ENCODE measurements at places on chromosomes 16 and 17. TPM values are rescaled to one million over a fixed set of nuclear protein-coding genes. Genes with fewer than 3 reads are reported as not detected.
A peak's percentile ranks its signal among the peaks of the same experiment; 100 is the strongest.

MYH3 gene
- total RNA-seq = 1.6 TPM

CD300A gene
- 2.0 TPM for total RNA-seq

HOXB9 gene
- 0.09 TPM for total RNA-seq

DLX4 gene
- total RNA-seq = 1.8 TPM

MFAP4 gene
- 4.0 TPM for total RNA-seq

ALOX15 gene
- 0.32 TPM for total RNA-seq

STX1B gene
- 19.9 TPM for total RNA-seq

KLHL11 gene
- 14.7 TPM for total RNA-seq

PLA2G10 gene
- 0.39 TPM for total RNA-seq

DNA sequence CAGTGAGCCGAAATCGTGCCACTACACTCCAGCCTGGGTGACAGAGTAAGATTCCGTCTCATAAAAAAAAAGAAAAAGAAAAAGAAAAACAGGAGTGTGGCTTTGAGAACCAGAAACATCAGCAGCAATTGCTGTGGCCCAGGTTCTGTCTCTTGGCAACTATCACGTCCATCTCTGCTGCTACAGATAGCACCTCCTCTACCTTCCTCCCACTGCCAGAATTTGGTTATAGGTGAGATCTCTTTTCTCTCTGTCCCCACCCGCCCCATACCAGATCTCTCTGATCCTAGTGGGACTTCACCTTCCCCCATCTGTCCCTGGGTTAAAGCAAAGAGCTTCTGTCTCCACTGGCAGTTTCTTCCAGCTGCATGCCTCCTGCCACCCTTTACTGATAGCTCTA, 3.1 kb downstream of the TLCD2 start:
- DNase-seq = no peak

- no peak for DNase-seq
These were observed 447.3 kb upstream of the MAF start for GRCh38 chr16:80047842-80048241.

DNA sequence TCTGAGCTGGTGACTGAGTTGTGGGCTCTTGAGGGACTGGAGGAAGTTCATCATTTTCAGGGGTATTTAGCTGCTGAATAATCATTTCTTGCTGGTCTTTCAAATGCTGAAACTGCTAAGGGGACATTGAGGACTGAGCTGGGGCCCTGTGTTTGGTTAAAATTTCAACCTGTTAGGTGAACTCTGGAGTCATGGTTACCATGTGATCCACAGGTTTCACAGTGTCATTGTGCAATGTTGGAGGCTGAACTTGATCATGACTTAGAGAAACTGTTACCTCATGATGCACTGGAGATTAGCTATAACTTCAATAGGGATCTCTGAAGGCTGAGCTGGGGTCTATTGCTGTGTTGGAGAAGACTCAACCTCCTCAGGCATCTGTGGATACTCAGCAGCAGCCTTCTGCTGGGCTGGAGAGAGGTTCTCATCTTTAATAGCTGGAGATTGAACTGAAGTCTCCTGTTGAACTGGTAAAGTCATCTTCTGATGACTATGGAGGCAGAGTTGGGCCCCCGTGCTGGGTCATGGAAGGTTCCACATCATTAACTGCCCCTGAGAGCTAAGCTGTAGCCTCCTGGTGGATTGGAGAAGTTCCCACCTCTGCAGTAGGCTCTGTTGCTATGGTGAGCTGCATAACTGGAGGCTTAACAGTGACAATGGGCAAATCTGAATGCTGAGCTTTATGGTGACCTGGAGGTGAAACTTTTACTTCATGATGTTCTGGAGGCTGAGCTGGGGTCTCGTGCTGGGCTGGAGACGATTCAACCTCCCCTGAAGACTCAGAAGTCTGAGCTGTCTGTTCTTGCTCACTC, 15.2 kb downstream of the RDM1 start:
- no peak for DNase-seq

DNA sequence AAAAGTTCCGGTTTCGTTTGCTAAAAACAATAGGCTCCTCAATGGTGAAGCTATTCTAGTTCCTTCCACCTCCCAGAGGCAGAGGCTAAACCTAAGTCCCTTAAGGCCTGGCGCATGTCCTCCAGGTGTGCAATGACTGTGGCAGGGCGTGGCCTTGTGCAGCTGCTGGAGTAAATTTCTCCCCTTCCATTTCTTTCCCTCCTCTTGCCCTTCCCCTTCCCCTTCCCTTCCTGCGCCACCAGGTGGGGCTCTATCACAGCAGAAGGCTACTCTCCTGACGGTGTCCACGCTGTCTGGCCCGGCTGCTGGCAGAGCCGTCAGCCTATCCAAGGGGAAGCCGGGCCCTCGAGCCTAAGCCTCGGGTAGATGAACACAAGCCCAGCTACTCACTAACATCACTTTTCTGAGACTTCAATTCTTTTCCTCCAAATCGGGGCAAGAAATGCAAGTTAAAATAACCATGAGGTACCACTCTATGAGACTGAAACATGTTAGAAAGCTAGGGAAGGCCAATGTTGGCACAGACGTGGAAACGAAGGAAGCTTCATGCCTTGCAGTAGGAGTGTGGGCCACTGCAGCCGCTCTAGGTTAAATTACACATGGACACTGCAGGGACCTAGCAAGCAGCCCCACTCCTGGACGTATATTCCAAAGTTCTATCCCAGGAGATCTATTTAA, 34.4 kb downstream of the C16orf78 start:
- DNase-seq = peak; percentile 93

GRCh38 chr16:65733721-65734120, 611.9 kb upstream of the CDH11 start:
- no peak for DNase-seq

- DNase-seq = no peak
These were observed 14.7 kb downstream of the KCTD19 start for GRCh38 chr16:67311607-67312488.

GRCh38 chr17:62626719-62627218, 701 bp upstream of the MRC2 start:
- DNase-seq = peak; percentile 84

GRCh38 chr16:3641801-3642396, 12.6 kb upstream of the DNASE1 start:
- peak; percentile 6 for DNase-seq

GRCh38 chr16:51524555-51525373, 373.7 kb upstream of the SALL1 start:
- DNase-seq = no peak

DNA sequence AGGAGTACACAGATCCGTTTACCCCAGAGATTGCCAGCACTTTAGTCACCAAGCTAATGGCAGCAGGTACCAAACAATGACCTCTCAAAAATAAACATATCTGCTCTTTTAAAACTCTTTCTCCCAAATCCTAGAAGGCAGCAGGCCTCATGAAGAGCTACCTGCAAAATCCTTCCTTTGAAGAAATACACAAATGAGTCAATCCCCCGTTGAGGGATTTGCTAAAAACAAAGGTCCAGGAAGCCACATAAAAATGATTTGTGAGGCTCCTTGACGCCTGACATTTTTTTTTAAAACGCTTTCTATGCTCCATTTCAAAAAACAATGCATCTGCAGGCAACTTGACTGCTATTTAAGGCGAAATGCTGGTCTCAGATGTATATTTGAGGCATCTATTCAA, 58.2 kb downstream of the NACA2 start:
- no peak for DNase-seq

GRCh38 chr17:32520104-32520701, 33.4 kb downstream of the CDK5R1 start:
- DNase-seq = no peak

DNA sequence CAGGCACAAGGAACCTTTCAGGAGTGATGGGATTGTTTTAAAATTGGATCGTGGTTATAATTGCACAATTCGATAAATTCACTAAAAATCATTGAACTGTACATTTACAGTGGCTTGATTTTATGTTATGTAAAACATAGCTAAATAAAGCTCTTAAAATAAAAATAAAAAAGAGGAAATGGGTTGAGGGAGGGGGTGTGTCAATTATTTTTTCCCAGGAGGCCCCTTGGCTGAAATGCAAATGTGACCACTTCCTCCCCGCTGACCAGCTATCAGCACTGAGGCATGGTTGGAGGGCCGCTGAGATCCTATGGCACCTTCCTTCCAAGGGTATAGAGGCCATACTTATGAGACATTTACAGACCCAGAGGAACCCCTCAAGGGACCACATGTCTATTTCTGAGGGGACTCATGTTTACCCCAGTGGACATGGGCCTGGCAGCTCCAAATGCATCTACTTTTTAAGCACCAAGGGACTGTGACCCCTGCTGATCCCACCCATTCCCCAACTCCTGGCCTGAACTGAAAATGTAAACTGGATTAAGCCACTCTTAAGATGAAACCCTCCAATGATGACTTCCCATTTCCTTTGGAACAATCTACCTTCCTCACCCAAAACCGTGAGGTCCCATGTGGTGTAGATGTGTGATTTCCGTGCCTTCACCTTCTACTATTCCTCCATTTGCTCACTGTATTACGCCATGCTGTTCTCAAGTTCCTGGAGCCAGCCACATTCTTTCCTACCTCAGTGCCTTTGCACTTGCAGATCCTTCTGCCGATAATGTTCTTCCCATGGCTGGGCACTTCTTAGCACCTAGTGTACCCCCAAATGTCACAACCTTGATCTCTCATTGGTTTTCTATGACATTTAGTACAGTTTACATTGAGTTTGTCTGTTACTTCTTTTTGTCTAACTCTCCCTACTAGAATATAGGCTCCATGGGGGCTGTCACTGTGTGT, 2.8 kb upstream of the IL21R start:
- DNase-seq = no peak

Data from WTC11 (cell line).